ENCODE measurements at places on chromosomes 7 and 10.
A peak's percentile ranks its signal among the peaks of the same experiment; 100 is the strongest.

- DNase-seq: no peak
Observed at GRCh38 chr7:130136579-130137167, 66.3 kb downstream of the KLHDC10 start.

- peak; percentile 58 for DNase-seq
Observed at GRCh38 chr10:118447478-118448270, 105.5 kb upstream of the FAM204A start.

GRCh38 chr7:1800902-1801301 is 130.8 kb downstream of the ELFN1 start:
- no peak for DNase-seq

DNA sequence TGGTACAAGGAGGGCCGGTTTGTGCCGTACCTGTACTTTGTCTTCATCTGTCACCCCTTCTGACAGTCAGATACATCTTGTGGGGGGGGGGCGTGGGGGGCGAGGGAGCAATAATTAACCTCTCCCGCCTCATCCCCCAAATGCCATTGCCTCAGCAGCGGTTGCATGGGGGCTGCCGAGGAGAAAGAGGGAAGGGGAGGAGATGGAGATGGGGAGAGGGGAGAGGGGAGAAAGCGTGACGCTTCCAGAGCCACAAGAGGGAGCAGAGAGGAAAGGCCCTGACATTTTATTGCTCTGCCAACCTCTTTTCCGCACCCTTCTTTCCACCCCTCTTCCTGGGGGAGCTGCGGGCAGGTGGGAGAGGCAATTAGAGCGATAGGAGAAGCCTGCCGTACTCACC is 11.8 kb downstream of the KAZALD1 start:
- DNase-seq: no peak

DNA sequence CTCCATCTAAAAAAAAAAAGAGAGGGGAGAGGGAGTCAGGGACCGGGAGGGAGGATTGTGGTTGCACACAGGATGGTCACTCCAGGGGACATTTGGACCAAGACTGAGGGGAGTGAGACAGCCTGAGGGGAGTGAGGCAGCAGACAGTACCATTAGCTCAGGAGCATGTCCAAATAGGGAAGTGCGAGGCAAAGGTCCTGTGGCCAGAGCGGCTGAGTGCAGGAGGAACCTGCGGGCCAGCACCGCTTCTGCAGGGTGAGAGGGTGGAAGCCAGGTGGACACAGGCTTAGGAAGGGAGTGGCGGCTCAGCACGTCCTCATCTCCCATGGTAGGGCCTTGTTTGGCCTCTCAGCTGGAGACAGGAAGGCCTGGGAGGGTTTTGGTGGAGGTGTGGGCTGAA is 48.9 kb upstream of the PFKFB3 start:
- no peak for DNase-seq

DNA sequence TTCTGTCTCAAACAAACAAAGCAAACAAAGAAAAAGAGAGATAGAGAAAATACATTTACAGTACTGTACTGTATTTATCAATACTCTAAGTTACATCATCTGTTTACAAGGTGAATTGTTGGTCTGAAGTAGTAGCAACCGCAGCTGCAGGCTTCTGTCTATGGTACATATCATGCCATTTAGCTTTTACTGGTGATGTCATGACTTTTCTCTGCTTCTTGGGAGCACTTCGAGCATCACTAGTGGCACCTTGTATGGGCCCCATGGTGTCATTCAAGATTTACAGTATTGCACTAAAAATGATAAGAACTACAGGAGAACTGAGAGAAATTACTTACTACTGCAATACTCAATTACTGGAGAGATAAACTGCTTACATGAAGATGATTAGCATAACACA is 826.9 kb downstream of the CNTNAP2 start:
- no peak for DNase-seq

- no peak for DNase-seq
Observed at GRCh38 chr7:4048336-4048735, 633.8 kb upstream of the FOXK1 start.

DNA sequence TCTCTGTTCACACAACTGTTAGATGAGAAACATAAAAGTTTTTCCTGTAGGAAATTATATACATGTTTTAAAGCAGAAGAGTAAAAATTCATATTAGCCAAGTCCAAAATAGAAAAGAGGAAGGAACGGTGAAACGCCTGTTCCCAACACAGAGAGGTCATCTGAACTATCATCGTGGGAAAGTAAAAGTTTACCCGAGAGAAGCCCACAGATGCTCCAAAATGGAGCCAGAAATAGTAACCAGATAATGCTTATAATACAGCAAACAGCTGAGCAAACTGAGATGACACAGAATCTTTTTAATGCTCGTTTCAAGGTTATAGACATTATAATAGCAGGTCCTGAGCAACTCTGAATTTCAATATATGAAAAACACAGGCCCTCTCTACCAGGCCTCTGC is 24.5 kb downstream of the FRMD4A start:
- DNase-seq: no peak

GRCh38 chr7:21580073-21580521 is 37.3 kb downstream of the DNAH11 start:
- DNase-seq: no peak

GRCh38 chr10:108632144-108632543 is 1291.2 kb downstream of the XPNPEP1 start:
- no peak for DNase-seq

- DNase-seq: no peak
Observed at GRCh38 chr10:119742947-119743648, 17.2 kb downstream of the INPP5F start.

DNA sequence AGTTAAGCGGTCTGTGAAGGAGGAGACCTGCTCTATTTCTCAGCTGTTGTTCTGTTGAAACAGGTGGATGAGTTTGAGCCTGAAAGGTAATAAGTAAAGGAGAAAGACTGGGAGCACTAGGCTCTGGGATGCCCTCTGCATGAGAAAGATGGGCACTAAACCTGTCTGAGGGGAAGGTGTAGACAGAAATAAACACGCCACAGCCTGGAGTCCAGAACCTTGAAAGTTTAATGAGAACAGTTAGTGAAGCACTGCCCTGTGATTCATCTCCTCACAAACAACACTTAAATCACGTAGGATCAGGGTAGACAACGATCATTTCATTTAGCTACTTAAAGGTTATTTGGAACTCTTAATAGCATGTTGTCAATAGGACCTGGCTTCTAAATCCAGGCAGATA is 193.1 kb downstream of the PHTF2 start:
- no peak for DNase-seq

GRCh38 chr7:727104-727805 is at the start of gene PRKAR1B:
TSS of gene PRKAR1B (minus strand) at chr7:727281. CDS start at chr7:711505, 15,776 bp downstream.
- DNase-seq: no peak

GRCh38 chr10:16360001-16360400 is 76.8 kb upstream of the PTER start:
- DNase-seq: no peak

DNA sequence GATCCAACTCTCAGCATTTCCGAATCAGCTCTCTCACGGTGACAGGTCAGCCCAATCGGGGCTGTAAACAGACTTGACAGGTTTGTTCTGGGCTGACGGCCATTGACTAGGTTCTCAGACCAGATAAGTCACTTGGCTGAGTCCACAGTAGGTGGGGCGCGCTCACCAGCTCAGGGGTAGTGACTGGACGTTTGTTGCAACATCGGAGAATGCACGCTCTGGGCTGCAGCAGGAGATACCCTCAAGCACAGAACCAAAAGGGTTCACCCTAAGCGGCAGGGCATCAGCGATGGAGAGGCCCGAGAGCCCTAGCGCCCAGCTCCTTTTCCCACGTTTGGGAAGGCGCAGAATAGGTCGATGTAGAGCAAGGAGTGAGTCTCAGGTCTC is 1.8 kb downstream of the KLLN start:
- DNase-seq: peak; percentile 59

GRCh38 chr7:98242342-98242741 is 9.7 kb downstream of the TECPR1 start:
- DNase-seq: no peak

DNA sequence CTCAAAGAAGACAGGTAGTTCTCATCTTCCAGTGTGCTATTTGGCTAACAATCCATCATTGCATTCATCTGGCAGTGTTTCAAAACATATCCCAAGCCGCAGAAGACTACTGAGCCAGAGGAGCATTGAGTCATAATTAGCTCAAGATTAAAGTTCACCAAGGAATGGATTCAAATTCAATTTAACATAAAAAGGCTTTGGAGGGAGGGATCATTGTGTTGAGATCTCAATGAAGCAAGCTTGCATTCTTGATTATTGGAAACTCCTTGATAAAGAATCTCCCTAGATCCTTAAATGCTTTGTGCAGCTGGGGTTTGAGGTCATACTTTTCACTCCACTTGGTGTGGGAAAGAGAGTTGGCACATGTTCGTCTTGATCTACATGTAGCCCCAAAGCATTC is 142.8 kb upstream of the SEMA3A start:
- DNase-seq: peak; percentile 28

DNA sequence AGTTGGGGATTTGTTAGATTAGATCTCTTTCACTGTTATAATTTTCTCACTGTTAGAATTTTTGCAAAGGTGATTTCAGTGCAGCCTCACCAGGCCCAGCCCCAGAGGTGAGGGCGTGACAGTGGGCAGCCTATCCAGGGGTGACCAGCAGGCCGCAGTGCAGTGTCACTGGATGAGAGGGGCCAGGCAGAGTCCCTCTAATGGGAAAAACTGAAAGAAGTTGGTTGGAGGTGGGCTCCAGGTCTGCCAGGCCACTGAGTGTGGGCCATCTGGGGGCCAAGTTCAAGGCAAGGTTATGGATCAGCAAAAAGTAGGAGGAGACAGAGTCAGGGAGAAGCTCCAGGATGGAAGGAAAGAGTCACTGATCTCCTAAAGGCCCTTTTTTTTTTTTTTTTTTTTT is 90.5 kb upstream of the SDK1 start:
- no peak for DNase-seq

- DNase-seq: no peak
Observed at GRCh38 chr10:80187465-80188409, 17.6 kb downstream of the ANXA11 start.

DNA sequence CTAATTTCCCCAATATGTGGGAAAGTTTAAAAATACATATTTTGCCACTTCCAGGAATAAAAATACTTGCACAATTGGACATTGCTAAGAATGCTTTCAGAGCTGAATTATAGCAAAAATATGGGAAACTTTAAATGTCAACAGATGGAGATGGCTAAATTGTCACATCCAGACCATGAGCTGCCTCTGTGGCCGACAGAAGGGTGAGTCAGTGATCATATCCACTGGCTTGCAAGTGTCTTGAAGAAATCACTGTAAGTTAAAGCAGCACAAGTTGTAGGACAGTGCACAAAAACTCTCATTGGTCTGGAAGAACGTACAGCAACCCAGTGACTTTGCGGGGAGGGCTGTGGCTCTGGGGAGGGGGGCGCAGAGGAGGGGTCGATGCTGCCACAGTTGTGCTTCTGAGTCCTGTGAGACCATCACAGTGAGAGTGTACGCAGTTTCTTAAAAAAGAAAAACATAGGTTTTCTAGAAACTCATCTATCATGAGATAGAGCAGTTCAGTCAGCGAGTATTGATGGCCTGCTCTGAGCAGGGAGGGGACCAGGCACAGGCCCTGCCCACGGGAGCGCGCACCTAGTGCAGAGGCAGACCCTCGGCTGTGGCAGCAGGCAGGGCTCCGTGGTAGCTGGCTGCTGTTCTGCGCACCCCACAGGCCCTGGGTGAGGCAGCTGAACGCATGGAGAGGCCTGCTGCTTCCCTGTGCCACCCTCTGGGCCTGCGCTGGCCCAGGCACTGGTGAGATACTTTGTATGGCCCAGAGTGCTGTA is 25.5 kb downstream of the LRRC27 start:
- DNase-seq: no peak

DNA sequence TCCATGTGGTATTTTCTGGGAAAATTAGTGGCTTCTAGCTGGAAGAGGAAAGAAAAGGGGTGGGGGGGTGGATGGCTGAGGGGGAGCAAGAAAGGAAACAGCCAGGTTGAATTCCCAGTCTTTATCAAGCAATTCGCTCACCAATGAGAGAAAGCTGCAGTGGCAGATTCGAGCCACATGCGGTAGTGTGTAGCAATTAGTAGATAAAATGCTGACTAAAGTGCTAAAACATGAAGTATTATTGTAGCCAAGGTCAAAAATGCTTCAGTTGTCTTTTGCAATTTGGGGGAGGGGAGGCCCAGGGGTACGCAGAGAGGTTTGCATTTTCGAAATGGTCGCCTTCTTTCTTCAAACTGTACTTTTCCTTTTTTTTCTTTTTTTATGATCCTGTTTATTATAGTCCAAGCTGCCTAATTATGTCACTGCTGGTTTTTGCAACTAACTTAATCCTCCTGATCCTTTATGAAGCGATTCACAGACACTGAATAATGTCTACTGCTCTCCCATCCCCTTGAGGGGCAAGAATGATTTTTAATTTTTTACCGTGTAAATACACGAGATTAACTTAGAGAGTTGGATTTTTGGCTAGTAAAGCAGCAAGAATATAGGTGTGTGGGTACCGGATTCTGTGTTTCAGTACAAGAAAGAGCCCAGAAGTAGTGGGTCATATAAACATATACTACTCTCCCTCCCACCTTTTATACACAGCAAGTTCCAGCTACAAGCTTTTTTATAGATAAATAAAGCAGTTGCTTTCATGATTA is 3.6 kb upstream of the ARID5B start:
- DNase-seq: peak; percentile 55

GRCh38 chr10:32273336-32273735 is 73.6 kb downstream of the EPC1 start:
- no peak for DNase-seq

DNA sequence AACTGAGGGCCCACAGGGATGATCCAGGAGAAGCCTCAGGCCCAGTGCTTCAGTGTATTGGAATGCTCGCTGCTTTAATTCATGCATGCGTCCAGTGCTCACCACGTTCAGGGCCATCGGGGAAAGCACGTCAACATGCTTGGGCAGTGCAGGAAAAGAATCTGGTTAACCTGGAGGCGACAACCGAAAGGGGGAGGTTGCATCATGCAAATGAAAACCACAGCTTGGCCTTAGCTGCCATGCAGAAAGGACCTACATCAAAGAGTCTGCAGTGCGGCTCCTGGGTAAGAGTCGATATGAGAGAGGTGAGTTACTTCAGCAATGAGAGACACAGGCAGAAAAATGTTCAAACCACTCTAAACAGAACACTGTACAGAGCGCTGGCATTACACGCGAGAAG is 440.1 kb downstream of the KCNMA1 start:
- no peak for DNase-seq

DNA sequence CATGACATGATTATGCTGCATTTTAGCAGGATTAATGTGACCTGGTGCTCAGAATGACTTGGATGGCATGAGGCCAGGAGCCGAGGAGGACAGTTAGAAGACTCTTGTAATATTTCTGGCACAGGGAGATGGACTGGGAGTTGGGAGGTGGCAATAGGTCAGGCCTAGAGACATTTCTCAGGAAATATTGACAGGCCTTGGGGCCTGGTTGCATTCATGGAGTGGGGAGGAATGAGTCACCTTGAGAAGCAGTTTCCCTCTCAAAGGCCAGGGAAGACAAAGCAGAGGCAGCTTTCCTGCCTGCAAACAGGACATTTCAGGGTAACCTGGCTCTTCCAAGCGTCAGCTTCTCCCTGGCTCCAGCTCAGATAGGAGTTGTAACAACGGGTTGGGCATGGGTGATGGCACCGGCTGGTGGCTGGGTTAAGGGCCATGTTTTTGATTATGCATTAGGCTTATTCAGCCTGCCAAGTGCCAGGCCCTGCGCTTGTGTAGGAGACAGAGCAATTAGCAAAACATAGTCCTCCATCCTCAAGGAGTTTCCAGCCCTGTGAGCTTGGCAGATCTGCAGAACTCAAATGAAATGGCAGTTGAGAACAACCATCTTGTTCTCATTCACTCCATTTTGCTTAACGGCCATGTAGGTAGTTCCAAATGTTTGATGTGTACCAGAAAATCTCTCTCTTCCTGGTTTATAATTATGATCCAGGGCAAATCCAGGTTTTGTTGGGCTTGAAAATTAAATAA is 38.2 kb downstream of the HK1 start:
- no peak for DNase-seq

Measured in fibroblast of skin of scalp (primary cell).